Right renal cortex interstitium (tissue), 3 donors: ENCODE measurements at places on chromosomes 5 and 9. TPM values are rescaled to one million over a fixed set of nuclear protein-coding genes. Genes with fewer than 3 reads are reported as not detected.

- no peak for DNase-seq
Measured at GRCh38 chr9:37656936-37657335, 6.2 kb downstream of the FRMPD1 start.

DNA sequence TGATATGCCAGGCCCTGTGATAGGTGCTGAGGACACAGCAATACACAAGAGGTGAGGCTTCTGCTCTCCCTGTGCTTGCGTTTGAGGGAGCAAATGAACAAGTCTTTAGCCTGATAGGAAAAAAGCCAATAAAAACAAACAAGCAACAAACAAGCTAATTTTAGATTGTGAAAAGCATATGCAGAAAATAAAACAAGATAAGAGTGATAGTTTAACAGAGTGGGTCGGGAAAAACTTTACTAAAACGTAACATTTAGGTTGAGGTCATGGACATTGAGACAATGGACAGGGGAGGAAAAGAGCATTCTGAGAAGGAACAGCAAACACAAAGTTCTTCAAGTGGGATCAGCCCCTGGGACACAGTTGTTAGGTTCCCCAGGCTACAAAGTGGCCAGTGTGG, 4.3 kb downstream of the SMIM3 start:
- no peak for DNase-seq

- DNase-seq, result no peak
Measured at GRCh38 chr9:33143241-33143661, 23.9 kb downstream of the B4GALT1 start.

GRCh38 chr5:5344606-5345005, 77.9 kb upstream of the ICE1 start:
- no peak for DNase-seq

- DNase-seq, result no peak
Measured at GRCh38 chr5:67206929-67207328, 10.3 kb upstream of the CD180 start.

GRCh38 chr9:123657099-123657498, 272.8 kb downstream of the DENND1A start:
- no peak for DNase-seq

DNA sequence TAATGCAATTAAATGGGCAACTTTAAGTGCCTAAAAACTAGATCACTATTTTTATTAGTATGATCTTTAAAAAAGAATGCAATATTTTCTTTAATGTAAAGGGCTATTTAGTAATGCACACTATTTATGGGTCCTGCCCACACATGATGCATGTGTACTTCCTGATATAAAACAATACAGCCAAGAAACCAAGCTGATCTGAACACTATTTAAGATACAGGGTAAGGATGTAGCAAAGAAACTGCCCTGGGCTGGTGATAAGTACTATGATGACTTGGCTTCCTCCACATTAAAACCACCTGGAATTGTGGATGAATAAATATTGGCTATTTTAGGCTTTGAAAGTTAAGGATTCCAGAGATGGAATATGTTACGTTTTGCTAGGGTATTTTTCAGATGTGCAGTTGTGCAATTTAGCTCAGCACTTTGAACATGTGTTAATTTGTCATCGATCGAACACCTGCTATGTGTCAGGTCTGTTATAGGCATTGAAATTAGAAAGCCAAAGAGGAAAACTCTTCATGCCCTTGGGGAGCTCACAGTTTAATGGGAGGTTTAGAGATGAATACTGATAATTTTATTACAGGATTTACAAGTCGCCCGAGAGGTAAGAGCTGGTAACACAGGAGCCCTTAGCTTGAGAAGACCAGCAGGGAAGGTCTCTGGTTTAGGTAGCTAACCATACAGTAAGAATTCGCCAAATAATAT, 276.7 kb downstream of the PLK2 start:
- DNase-seq, result no peak

GRCh38 chr9:95313010-95313498, 4.5 kb downstream of the FANCC start:
- DNase-seq, result no peak

DNA sequence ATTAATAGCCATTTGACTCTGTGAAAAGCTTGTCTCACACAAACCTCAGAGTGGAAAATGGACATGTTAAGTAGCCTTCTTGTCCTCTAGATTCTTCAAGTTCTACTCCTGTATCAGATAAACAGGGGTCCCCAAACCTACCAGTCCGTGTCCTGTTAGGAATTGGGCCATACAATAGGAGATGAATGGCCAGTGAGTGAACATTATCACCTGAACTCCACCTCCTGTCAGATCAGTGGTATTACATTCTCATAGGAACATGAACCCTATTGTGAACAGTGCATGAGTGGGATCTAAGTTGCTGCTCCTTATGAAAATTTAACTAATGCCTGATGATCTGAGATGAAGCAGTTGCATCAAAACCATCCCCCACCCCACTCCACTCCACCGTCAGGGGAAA, 136.3 kb downstream of the TMEM232 start:
- DNase-seq, result no peak

- DNase-seq, result no peak
Measured at GRCh38 chr9:124392871-124393460, 22.3 kb downstream of the PSMB7 start.

DNA sequence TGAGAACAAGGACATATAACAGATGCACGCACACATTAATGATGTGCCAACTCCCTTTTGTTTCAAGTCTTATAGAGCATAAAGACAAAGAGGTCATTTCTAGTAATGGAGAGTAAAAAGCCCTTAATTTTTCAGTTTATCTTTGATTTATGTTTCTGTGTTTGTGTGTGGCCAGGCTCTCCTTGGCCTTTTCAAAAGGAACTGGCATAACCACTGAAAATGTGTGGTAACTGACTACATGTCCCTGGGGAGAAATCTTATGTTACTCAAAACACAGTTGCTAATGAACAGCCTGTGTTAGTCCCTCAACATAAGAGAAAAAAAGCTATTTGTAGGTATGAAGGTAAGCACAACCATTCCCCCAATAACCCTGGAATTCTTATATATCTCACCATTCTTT, 47.6 kb upstream of the SHOC1 start:
- DNase-seq, result no peak

DNA sequence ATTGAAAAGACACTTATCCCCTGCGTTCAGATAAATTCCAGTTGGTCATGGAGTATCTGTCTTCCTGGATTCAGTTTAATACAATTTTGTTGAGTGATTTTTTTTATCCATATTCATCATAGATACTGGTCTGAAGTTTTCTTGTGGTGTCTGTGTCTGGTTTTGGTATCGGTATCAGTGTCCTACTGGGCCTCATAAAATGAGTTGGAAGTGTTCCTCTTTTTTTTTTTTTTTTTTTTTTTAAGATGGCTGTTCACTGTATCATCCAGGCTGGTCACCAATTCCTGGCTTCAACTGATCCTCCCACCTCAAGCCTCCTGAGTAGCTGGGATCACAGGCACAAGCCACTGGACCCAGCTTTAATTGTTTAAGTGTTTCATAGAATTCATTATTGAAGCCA, 2.9 kb upstream of the CAMSAP1 start:
- no peak for DNase-seq

DNA sequence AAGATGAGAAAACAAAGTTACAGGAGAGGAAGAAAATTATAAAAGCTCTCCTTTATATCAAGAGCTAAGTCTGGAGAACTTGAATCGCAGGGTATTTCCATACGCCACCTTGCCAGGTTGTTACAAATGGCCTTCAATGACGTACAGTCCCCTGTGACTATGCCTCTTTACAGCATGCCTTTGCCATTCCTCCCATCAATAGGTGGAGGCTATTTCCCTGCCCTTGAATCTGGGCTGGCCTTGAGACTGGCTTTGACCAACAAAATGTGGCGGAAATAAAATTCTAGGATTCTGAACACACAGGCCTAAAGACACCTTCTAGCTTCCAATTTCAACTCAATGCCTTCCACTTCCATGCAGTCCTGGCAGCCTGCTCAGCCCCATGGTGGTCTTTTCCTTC, 45.7 kb downstream of the TSSK1B start:
- no peak for DNase-seq

- no peak for DNase-seq
Measured at GRCh38 chr9:35940458-35941407, 17.2 kb downstream of the OR2S2 start.

DNA sequence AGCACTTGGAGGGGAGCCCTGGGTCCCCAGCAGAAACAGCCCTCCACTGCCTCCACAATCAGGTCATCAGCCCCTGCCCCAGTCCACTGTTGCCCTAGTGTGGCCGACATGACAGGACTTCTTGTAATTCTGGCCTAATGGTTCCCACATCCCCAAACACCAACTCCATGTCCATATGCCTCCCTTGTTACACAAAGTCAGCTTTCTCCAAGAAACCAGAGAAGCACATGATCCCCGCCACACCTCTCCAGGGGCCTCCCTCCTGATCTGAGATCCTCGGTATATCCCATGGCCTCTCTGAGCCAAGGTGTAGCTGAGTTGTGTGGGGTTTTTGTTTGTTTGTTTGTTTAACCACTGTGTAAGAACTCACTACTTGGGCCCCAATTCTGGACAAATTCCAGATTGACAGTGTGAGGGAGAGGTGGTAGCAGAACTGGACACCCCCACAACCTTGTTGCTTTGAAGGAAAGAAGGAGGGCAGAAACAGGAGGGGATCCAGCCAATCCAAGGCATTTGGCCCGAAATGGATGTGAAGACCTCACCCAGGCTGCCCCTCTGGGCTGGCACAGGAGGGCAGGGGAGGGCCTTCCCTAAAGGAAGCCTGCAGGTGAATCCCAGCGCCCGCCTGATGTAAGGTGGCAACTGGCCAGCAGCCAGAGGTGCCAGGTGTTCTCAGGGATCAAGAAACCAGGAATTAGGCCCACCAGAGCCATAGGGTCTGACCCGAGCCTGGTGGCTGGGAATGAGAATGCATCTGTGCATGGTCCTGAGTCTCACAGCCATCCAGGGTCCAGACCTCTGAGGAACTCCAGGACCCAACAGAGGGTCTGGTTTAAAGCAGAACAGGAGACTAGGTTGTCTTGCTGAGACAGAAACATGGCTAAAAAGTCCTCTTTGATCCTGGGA, 13.4 kb downstream of the IRF1 start:
- DNase-seq, result no peak

GRCh38 chr5:157025093-157025698, 33.7 kb downstream of the HAVCR1 start:
- DNase-seq, result no peak

Gene FOXD4L5
- polyA plus RNA-seq, result 0.29 TPM

Gene CYLC2
- not detected for polyA plus RNA-seq

Gene CCDC192
- 0.55 TPM for polyA plus RNA-seq

Gene BHMT
- 267 TPM for polyA plus RNA-seq
